ENCODE measurements at places on chromosomes 2 and 18.

DNA sequence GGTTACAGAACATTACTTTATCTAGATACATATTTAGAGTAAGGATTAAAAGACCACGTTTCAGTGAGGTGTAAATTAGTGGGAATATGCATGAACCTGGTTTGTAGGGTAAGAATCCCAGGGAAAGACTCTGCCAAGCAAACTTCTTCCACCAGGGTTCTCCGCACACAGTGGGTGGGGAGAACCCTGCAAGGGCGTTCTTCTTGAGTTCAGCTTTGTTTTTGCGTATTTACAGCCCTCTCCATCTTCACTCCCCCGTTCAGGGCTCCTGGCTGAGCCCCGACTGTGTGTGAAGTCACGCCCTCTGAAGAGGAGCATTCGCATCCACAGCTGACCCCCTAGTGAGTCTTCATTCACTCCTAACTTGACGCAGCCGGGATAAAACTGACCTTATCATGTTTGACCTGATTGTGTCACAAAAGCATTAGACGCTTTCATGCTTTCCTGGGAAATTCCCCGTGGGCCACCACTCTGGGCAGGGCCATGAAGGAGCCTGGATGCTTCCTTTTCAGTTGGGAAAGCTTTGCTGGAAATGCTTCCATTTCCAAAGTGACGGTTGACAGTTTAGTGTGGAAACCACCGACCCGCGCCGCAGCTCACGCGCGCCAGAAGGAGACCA lies 1.0 kb downstream of the ALKAL2 start:
- DNase-seq = no peak

DNA sequence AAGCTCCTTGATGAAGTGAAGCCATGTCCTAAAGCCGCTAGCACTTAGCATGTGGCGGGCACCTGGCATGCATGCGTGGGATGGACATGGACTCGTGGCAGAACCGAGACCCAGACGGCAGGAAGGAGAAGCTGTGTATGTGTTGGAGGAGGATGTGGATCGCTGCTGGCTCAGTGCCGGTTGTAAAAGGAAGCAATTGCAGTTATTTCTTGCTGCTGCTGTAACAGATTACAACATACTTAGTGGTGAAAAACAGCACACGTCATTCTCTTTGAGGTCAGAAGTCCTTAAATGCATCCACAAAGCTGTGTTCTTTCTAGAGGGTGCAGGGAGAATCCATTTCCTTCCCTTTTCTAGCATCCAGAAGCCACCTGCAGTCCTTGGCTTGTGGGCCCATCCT lies 74.6 kb downstream of the AGAP1 start:
- no peak for DNase-seq

DNA sequence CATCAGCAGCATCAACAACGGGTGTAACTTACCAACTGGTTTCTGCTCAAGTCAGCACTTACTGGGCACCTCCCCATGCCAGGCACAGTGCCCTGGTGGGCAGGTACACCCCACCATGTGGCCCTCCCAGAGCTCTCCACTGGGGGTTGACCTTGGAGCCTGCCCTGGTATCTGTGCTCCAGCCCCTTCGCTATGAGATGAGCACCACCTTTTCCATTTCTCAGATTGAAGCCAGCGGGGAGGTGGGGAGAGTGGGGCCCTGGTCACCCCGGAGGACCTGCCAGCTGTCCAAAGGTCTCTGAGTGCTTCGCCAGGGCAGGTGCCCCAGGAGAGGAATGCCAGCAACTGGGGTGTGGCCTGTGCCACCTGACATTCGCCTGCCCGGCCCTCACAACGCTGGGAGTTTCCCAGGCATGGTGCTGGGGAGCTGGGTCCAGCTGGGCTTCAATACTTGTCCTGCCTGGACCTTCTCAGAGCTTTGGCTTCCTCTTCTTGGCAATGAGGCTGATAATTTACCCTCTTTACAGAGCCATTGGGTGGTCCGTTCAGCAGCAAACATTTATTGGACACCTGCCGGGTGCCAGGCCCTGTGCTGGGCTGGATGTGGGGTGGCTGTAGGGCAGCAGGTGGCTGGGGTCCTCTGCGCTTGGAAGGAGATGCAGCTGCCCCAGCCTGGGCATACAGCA lies 5.9 kb upstream of the ZAP70 start:
- DNase-seq = no peak

- no peak for DNase-seq
Measured at GRCh38 chr2:217929757-217930707, 72.8 kb downstream of the TNS1 start.

DNA sequence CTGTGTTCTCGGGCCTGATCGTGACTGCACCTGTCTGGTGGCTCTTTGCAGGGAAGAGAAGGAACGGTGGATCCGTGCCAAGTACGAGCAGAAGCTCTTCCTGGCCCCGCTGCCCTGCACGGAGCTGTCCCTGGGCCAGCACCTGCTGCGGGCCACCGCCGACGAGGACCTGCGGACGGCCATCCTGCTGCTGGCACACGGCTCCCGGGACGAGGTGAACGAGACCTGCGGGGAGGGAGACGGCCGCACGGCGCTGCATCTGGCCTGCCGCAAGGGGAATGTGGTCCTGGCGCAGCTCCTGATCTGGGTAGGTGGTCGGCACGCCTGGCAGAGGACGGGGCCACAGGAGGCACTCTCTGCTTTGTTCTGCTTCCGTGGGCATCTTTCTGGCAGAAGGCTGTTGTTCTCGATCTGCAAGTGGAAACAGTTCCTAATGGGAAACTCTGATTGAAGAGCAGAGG lies 48.0 kb downstream of the GBX2 start:
- no peak for DNase-seq

DNA sequence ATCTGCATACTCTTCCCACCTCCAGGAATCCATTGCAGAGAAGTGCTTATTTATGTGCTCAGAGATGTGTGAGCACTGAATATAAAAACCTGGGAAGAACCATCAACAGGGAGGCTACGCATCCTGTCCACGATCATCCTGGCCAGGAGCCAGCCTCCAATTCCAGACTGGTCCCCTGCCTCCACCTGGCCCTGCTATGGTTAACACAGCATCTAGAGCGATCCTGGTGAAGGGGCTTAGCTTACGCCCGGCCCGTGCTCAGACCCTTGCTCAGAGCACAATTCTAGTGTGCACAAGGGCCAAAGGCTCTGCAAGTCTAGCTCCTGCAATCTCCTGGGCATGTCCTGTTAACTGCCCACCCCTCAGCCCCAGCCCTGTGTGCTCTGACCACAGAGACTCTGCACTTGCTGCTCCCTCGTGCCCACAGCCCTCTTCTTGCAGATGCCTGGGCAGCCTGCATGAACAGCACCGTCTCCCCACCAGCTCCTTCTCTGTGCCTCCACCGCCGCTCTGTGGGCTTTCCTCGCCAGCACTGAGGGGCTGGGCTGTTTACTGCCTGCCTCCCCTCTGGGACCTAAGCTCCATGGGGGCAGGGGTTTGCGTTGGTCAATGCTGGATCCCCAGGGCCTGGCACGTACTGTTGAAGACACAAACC lies 6.5 kb downstream of the PER2 start:
- DNase-seq = no peak

DNA sequence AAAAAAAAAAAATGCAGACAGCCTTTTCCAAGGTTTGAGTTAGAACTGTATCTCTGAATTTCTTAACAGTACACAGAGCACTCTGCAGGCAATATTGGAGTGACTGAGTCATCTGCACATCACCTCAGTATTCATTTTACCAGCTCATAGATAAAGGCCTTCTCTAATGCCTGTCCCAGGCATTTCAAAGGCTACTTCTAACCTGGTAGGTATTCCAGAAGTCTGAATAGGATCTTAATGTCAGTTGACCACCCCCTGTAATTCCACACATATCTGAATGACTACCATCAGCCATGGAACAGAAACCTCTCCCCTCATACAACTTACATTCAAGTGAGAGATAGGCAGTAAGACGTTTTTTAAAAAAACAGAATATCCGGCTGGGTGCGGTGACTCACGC lies 9.0 kb downstream of the METTL21A start:
- DNase-seq = no peak

GRCh38 chr2:196697825-196698224 lies 58.3 kb downstream of the CCDC150 start:
- no peak for DNase-seq

DNA sequence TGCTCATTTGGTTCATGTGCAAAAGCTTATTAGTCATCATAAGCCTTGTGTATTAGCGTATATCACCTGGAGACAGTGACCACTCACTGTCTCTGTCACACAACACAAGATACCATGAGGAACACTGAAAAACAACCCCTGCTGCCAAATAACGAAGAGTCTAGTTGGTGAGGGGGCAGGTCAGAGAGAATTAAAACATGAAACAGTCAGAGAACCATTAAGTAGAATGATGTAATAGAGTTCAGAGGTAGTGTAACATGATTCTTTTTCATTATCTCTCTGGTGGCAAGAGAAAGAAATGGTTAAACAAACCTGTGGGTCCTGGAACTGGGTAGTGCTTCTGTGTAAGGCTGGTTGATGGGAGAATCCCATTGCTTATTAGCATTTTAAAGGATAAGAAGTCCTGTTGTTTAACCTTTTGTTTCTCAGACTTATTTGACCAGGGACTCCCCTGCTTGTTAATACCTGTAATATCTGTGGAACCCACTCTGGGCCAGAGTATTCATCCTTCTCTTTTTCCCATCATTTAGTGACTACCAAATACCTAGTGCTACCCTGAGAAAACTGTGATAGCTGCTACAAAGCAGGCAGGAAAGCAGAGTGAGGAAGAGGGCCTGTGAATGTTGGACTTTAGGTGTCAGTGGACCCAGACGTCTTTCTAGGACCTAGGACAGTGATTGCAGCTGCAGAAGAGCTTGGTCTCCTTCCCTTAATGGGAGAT lies 38.0 kb downstream of the PTRHD1 start:
- no peak for DNase-seq

GRCh38 chr18:12703664-12704063 lies 822 bp downstream of the PSMG2 start:
- DNase-seq = peak; percentile 2

DNA sequence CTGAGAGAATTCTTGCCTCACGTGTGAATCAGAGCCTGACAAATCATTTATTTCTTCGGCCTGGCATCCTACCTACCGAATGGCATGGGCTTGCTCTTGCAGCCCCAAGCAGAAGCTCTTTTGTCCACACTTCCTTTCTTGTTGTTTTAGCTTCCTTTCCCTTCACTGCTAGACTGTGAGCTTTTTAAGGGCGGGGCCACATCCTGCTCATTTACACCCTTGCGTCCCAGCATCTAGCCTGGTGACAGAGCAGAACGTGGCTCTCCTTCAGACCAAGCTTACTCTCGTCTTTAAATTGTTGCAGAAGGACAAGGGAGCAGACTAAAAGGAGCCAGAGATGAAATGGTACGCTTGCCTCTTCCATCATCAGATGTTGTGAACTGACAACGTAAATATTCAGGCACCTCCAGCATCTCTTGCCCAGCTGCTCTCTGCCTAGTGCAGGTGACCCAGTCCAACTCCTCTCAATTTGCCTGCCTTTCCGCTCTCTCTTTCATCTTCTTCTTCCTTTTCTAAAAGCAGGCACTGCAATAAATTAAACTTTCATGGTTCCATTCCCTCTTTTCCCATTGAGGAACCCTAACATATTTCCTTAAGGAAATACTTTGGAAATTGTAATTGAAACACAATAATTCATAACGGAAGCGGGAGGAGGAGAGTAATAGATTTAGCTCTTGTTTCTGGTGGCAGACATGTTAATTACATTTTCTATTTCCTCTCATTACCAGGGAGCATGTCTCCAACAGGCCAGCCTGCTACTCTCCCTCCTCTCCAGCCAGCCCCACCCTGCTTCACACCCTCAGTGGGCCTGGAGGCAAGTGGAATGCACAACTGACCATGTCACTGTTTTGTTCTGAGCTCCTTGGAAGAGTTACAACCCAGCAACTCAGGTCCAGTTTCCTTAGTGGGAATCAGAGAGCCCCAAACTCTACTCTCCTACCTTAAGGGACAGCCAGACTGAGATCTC lies 228.1 kb upstream of the TRIB2 start:
- DNase-seq = no peak

DNA sequence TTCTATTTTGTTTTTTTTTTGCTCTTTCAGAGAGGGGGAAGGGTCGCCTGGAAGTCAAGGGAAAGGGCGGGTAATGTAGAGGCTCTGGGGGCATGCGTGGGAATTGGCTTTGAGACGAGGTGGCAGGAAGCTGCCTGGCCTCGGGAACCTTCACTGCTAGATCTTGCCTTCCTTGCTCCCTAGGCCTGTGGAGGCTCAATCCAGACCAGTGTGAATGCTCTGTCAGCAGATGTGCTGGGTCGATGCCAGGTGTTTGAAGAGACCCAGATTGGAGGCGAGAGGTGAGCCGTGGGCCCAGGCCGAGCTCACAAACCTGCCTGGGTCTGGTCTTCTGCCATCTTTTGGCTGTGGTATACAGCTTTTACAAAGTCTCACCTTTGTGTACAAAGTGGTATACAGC lies 15.5 kb downstream of the CCT7 start:
- DNase-seq = no peak

GRCh38 chr2:96754317-96754716 lies 6.4 kb upstream of the CNNM4 start:
- no peak for DNase-seq

GRCh38 chr2:29209551-29209950 lies 94.3 kb downstream of the CLIP4 start:
- DNase-seq = no peak

All from NCI-H1436 (cell line).